Stimulated activated naive CD8-positive, alpha-beta T cell treated with anti-CD3 and anti-CD28 coated beads, Interleukin-15, amount 100 ng/mL, for 72 hours (primary cell): ENCODE measurements at places on chromosomes 12 and 14.
A peak's percentile ranks its signal among the peaks of the same experiment; 100 is the strongest.

DNA sequence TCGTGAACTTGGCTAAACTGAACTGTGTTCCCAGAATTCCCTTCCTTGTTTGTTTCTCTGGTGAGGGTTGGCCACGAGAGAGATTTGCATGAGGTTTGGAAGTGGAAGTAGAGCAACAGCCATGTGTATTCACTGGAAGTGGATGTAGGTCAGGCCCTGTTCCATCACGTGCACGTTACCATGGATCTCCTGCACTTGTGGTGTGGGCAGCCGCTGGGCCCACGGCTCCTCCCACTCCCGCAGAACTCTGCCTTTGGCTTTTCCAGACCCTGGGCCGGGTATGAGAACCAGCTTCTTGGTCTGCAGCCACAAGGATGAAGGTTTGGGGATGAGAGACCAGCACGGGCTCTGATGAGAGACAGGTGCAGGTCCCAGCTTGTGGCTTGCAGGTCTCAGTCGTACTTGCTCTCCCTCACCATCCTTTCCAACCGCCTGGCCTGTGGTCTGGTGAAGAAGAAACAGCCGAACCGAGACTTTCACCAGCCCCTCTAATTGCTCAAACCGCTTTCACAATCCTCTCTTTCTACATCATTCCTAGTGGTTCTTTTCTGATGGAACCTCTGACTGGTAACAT is 94.9 kb downstream of the DUSP16 start:
- DNase-seq, result no peak

GRCh38 chr14:96088911-96089310 is 49.7 kb downstream of the C14orf132 start:
- no peak for DNase-seq

DNA sequence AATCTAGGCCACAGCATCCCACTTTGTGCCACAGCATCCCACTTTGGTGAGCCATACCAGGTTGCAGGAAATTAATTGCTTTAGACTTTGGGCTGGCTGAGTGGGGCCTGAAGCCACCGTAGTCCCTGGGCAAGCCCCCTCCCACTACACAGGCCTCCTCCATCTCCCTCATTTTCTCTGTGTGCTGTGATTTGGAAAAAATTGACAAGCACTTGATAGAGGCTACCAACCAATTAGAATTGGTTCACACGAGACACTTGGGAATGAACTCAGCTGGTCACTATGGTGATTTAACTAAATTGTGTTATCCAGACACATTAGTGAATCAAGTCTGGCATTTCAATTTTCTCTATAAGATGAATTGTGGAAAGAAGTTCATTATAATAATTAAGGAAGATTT is 481.1 kb downstream of the DIO2 start:
- DNase-seq, result no peak

DNA sequence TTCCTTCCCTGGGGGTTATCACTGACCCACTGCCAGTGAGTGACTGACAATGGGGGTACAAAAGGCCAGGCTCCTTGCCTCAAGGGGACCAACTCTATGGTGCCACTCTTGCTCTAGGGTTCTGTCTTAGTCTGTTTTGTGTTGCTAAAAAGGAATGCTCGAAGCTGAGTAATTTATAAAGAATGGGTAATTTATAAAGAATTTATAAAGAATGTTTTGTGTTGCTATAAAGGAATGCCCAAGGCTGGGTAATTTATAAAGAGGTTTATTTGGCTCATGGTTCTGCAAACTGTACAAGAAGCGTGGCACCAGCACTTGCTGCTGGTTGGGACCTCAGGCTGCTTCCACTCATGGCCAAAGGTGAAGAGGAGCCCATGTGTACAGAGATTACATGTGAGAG is 15.8 kb upstream of the RASSF8 start:
- DNase-seq, result no peak

DNA sequence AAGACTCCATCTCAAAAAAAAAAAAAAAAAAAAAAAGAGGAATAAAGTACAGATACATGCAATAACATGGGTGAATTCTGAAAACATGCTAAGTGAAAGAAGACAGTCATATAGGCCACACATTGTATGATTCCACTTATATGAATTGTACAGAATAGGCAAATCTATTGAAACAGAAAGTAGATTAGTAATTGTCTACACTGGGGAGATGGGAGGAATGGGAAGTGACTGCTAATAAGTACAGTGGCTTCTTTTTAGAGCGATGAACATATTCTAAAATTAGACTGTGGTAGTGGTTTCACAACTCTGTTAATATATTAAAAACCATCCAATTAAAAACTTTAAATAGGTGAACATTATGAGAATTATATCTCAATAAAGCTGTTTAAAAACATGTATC is 74.4 kb downstream of the ANKS1B start:
- no peak for DNase-seq

GRCh38 chr12:67964456-67964855 is 24.8 kb upstream of the IFNG-AS1 start:
- DNase-seq, result no peak

DNA sequence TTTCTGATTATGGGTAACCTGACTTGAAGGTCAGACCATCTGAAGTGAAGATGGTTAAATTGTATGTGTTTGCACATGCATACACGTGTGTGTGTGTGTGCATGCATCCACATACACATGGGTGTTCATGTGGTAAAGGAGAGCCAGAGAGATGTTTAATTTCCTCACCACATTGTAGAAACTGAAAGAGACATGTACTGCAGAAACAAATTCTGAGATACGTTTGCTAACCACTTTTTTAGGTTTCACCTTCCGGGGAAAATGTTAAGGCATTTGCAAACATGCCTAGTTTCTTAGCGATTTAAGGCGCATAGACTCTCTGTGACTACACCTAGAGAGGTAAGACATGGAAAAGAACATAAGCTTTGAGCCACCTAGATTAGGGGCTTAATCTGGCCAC is 362.9 kb downstream of the RAD51B start:
- peak; percentile 6 for DNase-seq

DNA sequence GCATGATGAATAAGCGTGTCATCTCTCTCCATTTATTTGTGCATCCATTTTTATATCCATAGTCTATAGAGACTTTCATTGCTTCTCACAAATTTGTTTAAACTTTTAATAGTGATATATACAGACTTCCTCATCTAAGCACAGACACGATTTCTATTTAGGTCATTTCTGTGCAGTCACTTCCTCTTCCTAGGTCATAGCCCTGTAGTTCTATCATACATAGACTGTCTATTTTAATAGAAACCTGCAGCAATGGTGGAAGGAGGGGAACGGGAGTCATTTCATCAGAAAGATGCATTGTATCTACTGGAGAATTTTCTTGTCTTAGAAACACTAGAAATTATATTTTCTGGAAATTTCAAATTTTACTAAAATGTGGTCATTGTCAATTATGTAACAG is 133.4 kb upstream of the FGD4 start:
- DNase-seq, result no peak

GRCh38 chr12:14773685-14774073 is 29.6 kb downstream of the WBP11 start:
- no peak for DNase-seq

GRCh38 chr12:71057330-71057729 is 100.5 kb downstream of the TSPAN8 start:
- no peak for DNase-seq

GRCh38 chr12:30661210-30661609 is 34.5 kb downstream of the IPO8 start:
- DNase-seq, result no peak

DNA sequence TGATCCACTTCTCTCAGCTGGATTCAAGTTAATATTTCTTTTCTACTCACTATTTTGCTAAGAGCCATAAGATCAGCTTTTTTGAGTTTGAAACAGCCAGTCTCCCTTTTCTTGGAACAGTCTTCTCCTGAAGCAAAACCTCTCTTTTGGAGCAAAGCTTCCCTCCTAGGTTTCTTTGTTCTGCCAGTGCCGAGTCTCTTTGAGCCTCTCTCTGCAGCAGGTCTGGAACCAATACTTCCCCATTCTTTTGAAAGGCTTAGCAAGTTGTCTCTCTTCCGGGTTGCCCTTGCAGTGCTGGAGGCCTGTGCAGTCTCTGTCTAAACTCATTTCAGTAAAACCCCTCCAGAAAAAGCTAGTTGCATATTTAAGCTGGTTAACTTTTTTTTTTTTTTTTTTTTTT is 454.8 kb downstream of the NOVA1 start:
- no peak for DNase-seq

- no peak for DNase-seq
Observed at GRCh38 chr14:94058674-94059138, 22.3 kb downstream of the DDX24 start.

DNA sequence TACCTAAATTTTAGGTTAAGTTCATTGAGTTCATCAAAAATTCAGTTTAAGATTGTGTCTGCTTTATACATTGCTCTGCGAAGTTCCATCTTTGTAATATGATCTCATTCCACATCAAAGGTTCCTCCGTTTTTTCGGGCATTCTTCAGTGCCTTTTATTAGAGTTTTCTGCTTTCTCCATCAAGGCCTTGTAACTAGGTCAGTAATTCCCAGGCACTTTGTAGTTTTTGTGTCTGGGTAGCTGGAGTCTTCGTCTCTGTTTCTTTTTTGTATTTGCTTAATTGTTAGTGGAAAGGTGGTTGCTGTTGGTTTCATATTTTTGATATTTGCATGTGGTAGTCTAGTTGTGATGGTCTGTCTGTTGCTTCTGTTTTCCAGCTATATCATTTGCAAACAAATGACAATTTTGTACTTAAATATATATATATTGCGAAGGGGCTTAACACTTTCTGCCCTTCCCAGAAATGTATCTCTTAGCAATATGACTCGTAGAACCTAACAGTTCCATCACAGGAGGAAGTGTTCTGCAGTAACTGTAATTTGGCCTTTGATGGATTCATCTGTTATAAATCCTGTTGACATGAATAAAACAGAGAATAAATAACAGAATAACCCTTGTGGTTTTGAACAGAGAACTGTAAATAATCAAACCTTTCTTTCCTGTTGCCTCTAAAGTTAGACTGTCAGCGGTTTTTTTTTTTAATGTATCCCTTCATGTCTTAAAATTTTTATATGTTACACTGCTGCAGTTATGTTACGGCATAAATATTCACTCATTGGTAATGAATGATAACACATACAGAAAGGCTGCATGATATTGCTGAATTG is 88.4 kb upstream of the DYNC1H1 start:
- no peak for DNase-seq

DNA sequence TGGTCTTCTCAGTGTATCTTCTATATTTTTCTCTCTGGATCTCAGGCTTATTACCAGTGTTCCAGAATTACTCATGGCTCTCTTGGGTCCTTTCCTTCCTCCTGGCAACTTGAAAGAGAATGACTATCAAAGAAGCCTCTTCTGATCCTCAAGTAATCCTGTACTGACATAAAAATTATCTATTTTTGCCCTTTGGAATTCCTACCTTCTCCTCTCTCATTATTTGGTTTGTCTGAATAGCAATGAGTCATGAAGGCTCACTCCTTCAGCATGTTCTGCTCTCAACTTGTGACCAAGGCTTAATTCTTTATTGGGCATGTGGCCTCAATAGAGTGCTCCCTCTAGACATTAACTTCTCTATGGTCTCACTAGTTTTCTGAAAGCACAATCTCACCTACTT is 553.6 kb upstream of the ATP2B1 start:
- DNase-seq, result no peak

DNA sequence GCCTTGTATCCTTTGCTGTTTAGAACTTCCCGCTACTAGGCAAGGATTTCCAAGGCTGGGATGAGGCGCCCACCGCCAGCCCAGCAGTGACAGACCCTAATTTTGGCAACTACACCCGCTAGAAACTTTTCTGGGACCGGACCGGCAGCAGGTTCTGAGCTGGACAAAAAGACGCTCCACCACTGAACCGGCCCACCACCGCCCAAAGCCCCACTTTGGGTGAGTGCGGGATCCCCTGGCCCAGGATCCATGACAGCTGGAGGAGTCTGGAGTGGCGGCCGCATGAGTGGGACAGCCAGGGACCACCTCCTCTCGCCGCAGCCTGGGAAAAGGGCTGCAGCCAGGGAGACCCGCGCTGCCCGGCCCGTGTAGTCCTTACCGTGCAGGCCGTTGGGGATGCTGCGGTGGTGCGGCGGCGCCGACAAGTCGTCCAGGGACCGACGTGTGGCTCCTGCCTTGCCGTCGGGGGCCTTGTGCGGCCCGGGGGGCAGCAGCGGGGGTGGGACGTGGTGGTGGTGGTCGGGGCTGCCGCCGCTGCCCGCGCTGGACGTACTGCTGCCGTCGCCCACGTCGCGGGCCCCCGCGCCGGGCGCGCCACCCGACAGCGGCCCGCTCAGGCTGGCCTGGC is 1.1 kb downstream of the CCDC85C start:
- DNase-seq, result no peak

DNA sequence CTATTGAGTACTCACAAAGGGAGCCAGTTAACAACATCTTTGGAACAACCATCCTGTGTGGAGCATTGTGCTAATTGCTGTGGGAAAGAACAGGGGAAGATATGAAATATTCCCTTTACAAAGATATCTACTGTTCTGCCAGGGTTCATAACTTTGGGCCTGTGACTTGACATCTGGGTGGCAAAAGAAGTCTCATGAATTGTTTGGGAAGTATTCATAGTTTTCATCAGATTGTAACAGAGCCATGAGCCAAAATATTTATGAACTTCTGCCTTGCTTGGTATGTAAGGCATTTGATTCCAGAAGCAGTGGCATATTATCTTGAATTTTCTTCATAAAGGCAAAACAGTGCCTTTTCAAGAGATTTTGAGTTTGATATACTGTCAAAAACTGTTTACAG is 816.2 kb downstream of the DIO2 start:
- DNase-seq, result no peak
